ENCODE measurements at places on chromosomes 1 and 21. TPM values are rescaled to one million over a fixed set of nuclear protein-coding genes. Genes with fewer than 3 reads are reported as not detected.
A peak's percentile ranks its signal among the peaks of the same experiment; 100 is the strongest.

DNA sequence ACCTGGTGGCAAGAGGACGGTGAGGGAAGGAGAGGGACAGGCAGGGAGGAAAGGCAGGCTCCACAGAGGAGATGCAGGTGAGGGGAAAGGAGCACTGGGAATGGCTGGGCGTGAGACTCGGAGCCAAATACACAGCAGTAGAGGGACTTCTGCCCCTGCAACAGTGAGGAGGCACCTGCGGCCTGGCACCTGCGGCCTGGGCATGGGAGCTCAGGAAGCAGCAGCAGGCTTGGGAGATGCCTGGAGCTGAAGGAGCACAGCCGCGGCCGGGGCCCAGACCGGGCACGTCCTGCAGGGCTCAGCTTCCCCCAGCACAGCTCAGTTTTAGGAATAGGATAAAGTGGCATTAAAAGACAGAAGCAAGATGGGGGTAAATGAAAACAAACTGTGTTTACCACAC is 20.9 kb upstream of the TSPEAR start:
- DNase-seq = no peak

GRCh38 chr1:207872621-207873020 is 38.3 kb downstream of the CD34 start:
- no peak for DNase-seq

GRCh38 chr1:19033515-19033839 is 77.0 kb upstream of the IFFO2 start:
- DNase-seq = no peak

DNA sequence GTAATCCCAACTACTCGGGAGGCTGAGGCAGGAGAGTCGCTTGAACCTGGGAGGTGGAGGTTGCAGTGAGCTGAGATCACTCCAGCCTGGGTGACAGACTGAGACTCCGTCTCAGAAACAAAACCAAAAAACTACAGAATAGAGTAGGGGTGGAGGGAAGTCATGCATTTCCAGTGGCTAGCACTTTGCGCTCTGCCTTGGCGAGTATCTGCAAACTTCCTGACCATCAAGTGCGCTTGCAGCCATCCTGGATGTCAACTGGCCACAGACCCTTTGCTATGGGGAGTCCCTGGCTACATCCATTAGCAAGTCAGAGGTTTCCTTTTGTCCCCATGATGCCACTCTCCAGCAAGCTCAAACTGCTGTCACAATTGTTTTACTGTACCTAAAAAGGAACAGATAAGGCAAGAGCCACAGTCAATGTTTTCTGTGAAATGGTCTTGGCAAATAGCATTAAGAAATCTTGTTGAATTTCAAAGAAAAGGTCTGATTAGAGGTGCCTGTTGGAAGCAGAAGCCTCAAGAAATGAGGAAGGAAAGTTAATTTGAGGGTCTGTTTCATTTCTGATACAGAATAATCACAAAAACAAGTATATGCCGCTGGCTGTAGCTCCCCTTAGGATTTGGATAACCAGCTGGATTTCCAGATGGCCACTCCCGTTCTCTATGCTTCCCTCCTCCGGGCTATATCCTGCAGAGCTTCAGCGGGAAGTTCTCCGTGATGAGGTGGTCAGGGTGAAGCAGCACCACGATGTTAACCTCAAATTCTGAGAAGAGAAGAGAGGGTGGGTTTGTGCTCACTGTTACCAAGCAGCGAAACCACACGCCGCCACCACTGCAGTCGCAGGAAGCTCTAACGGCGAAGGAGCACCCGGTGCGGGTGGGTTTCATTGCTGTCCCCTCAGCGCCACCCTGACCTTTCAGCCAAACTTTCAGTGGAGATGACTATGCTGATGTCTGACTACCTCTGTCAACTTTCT is 42.0 kb downstream of the VPS26C start:
- DNase-seq = no peak

- DNase-seq = no peak
These were observed 52.0 kb downstream of the TMCO4 start for GRCh38 chr1:19747761-19748160.

- DNase-seq = peak; percentile 52
These were observed 8.6 kb upstream of the FCMR start for GRCh38 chr1:206930210-206930798.

Gene KRTAP10-5
- not detected for total RNA-seq

Gene OR4F16
- total RNA-seq = not detected

Data from lower lobe of right lung (tissue), 2 donors.